Vagina (tissue), 2 donors: ENCODE measurements at places on chromosomes 7 and 10. TPM values are rescaled to one million over a fixed set of nuclear protein-coding genes. Genes with fewer than 3 reads are reported as not detected.
A peak's percentile ranks its signal among the peaks of the same experiment; 100 is the strongest.

Gene GBX1
- not detected for total RNA-seq

GRCh38 chr10:24963521-24964041 is 11.2 kb upstream of the PRTFDC1 start:
- no peak for DNase-seq

Gene CFAP46
- not detected for total RNA-seq

Gene FOXP2
- 29.7 TPM for total RNA-seq

DNA sequence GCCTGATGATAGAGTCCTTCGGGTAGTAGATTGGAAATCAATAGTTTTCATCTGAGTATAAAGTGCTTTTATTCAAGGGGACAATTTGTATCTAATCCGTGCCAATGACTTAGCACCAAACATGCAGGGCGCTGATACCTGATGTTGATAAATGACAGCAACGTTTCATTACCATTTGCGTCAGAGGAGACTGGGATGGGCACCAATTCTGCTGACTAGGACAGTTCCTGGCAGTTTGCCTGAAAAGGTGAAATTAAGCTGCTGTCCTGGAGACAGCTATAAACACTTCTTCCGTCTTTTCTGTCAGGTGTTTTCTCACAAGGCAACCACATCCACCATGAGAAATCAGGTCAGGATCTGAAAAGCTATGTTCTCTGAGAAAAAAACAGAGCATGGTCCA is 1136.4 kb downstream of the TYW1 start:
- DNase-seq, result no peak

DNA sequence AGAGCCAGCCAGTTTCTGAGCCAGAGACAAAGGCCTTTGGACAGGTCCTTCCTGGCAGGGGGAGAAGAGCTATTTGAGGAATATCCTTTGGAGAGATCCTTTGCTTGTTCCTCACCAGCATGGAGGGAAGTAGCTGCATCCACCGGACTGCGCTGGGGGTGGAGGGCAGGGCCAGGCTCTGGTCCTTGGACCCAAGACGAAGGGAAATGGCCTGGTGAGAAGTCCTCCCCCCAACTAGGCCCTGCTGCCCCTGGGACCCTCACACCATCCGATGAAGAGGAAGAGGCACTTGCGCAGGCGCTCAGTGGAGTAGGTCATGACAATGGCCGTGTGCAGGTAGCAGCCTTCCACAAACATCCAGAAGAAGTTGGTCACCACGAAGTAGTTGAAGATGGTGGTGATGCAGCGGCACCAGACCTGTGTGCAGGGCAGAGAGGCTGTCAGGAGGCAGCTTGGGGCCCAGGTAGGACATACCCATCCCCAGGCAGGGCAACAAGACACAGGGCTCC is 19.8 kb downstream of the CRHR2 start:
- DNase-seq, result no peak

Gene AGMO
- 0.98 TPM for total RNA-seq

GRCh38 chr10:44347609-44348400 is 37.1 kb downstream of the CXCL12 start:
- no peak for DNase-seq

- no peak for DNase-seq
Observed at GRCh38 chr10:75826846-75827245, 395.4 kb downstream of the LRMDA start.

Gene PRXL2A
- total RNA-seq, result 62.4 TPM

DNA sequence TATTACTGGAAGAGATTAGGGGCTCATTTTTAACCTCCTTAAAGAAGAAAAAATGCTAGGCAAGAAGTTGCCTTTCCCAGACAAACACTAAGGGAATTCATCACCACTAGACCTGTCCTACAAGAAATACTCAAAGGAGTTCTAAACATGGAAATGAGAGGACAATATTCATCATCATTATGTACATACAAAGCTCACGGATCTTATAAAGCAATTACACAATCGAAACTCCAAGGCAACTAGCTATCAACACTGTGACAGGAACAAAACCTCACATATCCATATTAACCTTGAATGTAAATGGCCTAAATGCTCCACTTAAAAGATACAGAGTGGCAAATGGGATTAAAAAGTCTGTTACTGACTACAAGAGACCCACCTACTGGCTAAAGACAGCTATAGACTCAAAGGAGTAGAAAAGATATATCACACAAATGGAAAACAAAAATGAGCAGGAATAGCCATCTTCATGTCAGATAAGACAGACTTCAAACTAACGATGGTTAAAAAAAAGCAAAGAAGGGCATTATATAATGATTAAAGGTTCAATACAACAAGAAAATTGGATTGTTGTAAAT is 246.6 kb downstream of the ADRA2A start:
- DNase-seq, result no peak

GRCh38 chr10:116827214-116827671 is 22.1 kb upstream of the ENO4 start:
- peak; percentile 84 for DNase-seq

- no peak for DNase-seq
Observed at GRCh38 chr10:84367256-84367655, 38.9 kb downstream of the CCSER2 start.

Gene ZNF365
- total RNA-seq, result 0.74 TPM

GRCh38 chr7:93249491-93250148 is 17.5 kb downstream of the VPS50 start:
- DNase-seq, result no peak

- no peak for DNase-seq
Observed at GRCh38 chr7:94374721-94375566, 19.8 kb upstream of the COL1A2 start.

Gene NUTM2E
- total RNA-seq, result not detected

DNA sequence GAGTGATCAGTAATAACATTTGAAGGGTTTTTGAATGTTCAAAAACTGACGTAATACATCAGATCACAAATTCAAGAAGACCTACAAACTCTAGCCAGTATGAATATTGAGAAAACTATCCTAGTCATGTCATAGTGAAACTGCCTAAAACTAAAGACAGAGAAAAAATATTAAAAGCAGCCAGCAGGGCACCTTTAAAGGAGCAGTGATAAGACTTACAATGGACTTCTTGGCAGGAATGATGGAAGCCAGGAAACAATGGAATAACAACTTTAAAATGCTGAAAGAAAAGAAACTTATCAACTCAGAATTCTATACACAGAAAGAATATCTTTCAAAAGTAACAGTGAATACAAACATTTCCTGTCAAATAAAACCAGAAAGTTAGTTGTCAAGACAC is 78.3 kb upstream of the CTBP2 start:
- DNase-seq, result no peak

Gene HABP2
- not detected for total RNA-seq

Gene CYP3A5
- 80.3 TPM for total RNA-seq

Gene CAMK1D
- total RNA-seq, result 12.8 TPM

DNA sequence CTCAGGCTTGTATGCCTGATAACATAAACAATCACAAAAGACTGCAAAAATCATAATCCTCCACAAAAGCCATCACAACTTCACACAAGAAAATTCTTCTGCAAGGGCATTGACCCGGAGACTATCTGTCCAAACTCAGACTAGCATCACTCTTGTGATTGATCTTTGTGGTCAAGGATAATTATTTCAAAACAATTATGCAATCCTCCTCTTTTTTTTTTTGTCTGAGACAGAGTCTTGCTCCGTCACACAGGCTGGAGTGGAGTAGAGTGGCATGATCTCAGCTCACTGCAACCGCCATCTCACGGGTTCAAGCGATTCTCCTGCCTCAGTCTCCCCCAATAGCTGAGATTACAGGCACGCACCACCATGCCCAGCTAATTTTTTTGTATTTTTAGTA is 22.2 kb downstream of the CDNF start:
- DNase-seq, result no peak

GRCh38 chr10:133405844-133406527 is 12.0 kb downstream of the MTG1 start:
- DNase-seq, result no peak

Gene CLRN3
- total RNA-seq, result not detected

GRCh38 chr7:43674559-43675436 is 54.5 kb downstream of the COA1 start:
- DNase-seq, result no peak

Gene NKX1-2
- total RNA-seq, result 0.98 TPM

- DNase-seq, result no peak
Observed at GRCh38 chr7:126605056-126605455, 647.7 kb downstream of the GRM8 start.

- DNase-seq, result no peak
Observed at GRCh38 chr7:29146057-29146706, at the start of gene CPVL. Gene CPVL, minus strand, starts transcription at chr7:29146537. Its CDS starts 25,476 bp downstream, at chr7:29121061.

GRCh38 chr10:85649461-85649860 is 717.1 kb downstream of the GRID1 start:
- no peak for DNase-seq

GRCh38 chr7:41809940-41810576 is 107.2 kb upstream of the INHBA start:
- DNase-seq, result no peak

GRCh38 chr10:129161150-129161549 is 305.9 kb upstream of the MGMT start:
- DNase-seq, result no peak

DNA sequence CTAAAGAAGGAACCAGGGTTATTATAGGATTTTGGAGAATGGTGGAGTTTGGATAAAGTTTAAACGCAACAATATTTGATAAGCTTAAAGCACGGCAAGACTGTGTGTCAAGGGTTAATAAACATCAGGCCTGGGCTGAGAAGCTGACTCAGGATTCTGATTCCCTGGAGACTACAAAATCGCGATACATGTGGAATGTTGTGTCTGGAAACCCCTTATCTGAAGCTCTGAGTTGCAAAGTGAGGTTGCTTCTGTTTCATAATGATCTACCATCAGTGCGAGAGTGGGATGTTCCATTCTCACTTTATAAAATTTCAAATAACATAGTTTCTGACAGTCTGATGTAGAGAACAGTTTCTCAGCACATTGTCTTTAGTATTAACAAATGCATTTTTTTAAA is 7.8 kb downstream of the C1GALT1 start:
- DNase-seq, result no peak

Gene PSMG3
- total RNA-seq, result 49.6 TPM

DNA sequence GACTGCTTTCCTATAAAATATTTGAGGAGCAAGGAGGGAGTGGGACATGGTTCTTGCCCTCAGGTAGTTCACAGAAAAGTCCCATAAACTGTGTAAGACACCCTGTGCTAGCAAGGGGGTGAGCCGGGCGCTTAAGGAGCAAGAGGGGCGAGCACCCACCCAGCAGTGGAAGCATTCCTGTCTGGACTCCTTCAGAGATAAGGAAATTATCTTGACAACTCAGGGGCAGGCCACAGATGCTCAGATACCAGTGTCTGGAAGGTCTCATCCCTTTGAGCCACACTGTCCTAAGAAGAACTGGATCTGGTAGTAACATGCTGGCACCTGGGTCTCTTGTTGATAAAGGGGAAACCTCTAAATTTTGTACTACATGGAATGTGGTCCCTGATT is 54.1 kb downstream of the DAGLB start:
- no peak for DNase-seq

- no peak for DNase-seq
Observed at GRCh38 chr7:139680676-139681462, 96.9 kb downstream of the HIPK2 start.

Gene SCD
- 42.7 TPM for total RNA-seq

DNA sequence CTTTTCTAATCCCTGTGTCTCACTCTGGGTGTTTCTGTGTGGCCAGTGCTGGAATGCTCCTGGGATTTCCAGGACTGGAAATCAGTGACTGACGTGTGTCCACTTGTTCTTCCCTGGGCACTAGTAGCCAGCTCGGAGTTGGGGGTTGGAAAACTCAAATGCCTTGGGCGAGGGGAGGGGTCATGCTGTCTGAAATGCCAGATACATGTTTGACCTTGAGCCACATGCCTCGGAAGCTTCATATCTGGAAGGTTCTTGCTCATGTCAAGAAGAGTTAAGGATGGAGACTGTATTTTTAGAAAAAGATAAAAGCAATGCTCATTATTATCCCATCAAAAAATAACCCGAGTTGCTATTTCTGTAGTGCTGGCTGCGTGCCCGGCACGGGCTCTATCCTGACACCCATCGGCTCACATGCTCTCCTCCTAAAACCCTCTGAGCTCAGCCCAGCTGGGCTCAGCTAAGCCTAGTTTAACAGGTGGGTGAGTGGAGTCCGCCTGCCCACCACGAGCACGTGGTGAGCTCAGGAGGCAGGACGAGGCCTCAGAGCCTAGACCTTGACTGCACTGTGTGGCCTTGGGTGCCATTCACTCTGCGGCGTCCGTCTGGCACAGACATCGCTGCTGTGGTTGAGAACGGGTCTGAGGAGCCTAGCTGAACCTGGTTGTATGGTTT is 6.4 kb downstream of the DPYSL4 start:
- DNase-seq, result no peak

GRCh38 chr7:122412883-122413282 is 108.3 kb upstream of the FEZF1 start:
- no peak for DNase-seq

DNA sequence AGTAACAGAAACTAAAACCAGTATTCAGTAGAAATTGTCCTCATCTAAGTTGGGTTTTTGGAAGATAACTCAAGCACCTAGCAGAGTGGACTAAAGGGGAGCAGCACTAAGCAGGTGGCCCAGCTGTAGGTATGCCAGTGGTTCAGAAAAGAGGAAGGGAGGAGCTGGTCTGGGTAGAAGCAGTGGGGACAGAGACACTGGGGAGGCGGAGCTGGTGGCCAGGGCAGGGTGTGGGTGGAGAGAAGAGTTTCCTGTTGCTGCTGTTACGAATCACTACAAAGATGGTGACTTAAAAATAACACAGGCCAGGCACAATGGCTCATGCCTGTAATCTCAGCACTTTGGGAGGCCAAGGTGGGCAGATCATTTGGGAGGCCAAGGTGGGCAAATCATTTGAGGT is 136.2 kb downstream of the WDR11 start:
- peak; percentile 40 for DNase-seq

DNA sequence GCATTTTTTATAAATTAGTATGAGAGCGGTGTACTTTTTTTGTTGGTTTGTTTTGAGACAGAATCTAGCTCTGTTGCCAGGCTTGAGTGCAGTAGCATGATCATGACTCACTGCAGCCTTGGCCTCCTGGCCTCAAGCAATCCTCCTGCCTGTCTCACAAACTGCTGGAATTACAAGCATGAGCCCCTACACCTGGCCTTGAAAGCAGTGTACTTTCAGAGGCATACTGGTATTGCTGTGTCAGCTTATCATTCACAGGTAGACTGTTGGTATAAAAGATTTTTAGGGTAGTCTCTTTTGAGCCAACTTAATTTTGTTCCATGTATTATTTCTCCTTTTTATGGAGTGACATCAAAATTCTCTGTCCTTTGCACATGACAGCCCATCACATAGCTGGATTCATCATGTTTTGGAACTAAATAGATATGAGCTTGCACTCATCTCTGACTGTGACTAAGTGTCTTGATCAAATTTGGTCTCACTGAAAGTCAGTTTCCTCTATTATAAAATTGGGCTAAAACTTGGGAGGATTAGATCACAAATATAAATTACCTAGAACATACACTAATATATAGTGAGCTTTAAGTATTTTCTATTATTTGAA is 12.4 kb downstream of the GNAT3 start:
- no peak for DNase-seq

GRCh38 chr7:41148521-41148951 is 554.4 kb downstream of the INHBA start:
- no peak for DNase-seq

Gene NPY4R
- total RNA-seq, result 0.49 TPM
